ENCODE measurements at places on chromosomes 12 and 14.

DNA sequence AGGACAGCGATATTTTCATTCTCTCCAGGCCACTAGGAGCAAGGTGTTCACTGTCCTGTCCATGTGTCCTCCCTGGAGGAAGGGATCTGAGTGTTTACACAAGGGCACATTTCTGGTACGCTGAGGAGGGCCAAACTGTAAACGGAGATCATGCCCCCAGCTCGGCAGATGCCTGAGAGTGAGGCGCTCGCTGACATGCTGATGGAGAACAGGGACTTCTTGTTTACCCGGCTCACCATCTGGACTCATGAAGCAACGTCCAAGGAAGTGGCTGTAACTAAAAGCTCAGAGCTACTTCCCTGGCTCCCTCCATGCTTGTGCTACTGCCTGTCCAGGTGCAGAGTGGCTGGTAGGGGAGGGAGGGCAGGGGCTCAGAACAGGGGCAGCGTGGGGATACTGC, 43.4 kb upstream of the KCNA1 start:
- DNase-seq = no peak

- DNase-seq = no peak
Measured at GRCh38 chr12:65836419-65837197, 12.3 kb downstream of the HMGA2 start.

DNA sequence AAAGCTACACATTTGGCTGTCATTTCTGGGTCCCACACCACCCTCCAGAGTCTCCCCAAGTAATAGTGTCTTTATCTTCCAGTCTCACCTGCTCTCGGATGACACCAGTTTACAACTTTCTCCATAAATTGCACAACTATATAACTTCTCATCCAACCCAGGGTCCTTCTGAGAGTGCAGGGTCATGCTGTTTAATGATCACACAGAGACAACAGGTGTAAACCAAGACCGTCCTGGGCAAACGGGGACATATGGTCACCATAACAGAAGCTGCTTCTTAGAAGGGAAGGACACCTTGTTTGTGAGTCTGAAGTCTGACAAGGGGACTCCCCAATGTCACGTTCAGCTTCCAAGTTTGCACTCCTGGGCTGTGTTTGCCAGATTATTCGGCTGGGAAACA, 74.3 kb downstream of the MAP1LC3B2 start:
- no peak for DNase-seq

- DNase-seq = no peak
Measured at GRCh38 chr14:54794796-54795195, 107.8 kb downstream of the GCH1 start.

DNA sequence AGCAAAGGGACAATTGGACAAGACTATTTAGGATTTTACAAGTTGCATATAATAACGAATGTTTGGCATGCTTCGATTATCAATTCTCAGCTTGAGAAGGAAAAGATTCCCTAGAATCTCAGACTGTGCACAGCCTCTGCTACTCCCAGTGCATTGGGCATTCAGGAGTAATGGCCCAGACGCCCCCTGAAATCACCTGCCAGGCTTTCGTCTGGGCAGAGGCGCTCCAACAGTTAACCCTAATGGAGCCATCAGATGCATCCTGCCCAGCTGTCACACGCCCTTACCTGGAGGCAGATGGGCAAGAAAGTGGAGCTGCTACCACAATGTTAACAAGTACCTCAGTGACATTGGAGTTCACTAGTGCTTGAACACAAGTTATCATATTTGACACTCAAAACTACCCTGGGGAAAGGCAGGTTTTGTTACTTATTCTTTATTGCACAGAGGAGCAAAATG, 927 bp upstream of the LRP6 start:
- no peak for DNase-seq

Measured in stimulated activated CD8-positive, alpha-beta memory T cell treated with anti-CD3 and anti-CD28 coated beads, Interleukin-4, amount 100 ng/mL, for 4 hours (primary cell).